Amniotic epithelial cell (primary cell): ENCODE measurements at places on chromosomes 12 and 14.

GRCh38 chr14:30869551-30870155 is 4.7 kb upstream of the COCH start:
- DNase-seq: no peak

GRCh38 chr14:24232645-24233537 is at the start of gene GMPR2:
Gene GMPR2, plus strand, starts transcription at chr14:24232929. Its CDS starts 325 bp downstream, at chr14:24233254.
- no peak for DNase-seq

DNA sequence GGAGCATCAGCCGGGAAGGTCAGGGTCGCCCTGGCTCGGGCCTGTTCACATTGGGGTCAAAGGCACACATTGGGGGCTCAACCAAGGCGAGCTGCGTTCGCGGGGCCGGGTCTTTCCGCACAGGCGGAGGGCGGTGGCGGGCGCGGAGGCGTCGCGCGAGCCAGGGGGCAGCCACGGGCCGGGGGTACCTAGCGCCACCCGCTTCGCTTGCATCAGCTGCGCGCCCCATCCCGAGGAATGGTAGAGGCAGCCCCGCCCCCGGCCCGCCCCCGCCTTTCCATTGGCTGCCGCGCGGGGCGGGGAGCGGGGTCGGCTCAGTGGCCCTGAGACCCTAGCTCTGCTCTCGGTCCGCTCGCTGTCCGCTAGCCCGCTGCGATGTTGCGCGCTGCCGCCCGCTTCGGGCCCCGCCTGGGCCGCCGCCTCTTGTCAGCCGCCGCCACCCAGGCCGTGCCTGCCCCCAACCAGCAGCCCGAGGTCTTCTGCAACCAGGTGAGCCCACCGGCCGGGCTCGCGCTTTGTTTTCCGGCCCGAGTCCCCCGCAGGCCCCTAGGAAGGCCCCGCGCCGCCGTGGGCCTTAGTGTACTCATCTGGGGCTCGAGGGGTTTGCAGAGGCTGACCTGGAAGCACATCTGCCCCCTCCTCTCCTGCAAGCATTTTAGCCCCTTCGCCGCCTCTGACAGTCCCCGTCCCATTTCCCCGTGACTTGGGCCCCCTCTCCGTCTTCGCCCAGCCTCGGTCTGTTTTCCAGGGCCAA is at the start of gene ALDH2:
Gene ALDH2 (plus strand): TSS at position 326 of the 754 bp plus-strand sequence. CDS start 50 bp downstream, at position 376.
- DNase-seq: peak; percentile 39

DNA sequence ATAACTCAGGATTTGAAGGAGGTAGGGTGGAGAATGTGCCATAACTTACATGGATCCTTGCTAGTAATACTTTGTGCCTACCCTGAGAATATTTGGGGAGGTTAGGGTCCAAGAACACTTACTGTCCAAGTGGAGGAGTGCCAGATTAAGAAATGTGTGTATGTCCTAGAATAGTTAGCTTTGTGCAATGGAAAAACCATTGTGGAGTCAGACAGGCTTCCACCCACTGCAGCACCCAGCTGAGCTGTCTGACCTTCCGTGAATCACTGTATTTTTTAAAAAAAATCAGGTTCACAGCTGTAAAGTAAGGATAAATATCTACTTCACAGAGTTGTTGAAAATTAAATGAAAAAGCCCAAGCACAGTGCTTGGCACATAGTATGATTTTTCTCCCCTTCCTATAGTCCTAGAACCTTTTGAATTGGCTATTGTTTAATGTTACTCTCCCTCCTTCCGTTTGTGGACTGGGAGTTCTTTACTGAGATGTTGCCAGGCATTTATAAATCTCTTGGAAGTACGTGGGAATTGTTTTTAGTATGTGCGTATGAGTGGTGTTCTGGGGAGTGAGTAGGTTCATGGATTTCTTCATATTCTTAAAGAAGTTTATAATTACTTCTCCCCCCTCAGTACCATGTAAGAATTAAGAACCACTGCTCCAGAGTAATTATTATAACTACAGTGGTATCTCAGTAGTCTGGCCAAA is 9.2 kb downstream of the RAB21 start:
- peak; percentile 75 for DNase-seq

DNA sequence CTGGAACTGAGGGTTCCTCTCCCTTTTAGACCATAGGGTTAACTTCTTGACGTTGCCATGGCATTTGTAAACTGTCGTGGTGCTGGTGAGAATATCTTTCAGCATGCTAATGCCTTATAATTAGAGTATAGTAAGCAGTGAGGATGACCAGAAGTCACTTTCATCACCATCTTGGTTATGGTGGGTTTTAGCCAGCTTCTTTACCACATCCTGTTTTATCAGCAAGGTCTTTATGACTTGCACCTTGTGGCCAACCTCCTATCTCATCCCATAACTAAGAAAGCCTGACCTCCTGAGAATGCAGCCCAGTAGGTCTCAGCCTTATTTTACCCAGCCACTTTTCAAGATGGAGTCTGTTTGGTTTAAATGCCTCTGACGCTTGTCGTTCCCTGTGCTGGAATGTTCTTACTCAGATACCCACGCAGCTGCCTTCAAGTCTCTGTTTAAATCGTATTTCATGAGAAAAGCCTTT is 44.2 kb downstream of the BBS10 start:
- peak; percentile 35 for DNase-seq

GRCh38 chr12:63150713-63151622 is at the start of gene AVPR1A:
Gene AVPR1A, minus strand, starts transcription at chr12:63151201. Its CDS starts 365 bp downstream, at chr12:63150836.
- DNase-seq: no peak

DNA sequence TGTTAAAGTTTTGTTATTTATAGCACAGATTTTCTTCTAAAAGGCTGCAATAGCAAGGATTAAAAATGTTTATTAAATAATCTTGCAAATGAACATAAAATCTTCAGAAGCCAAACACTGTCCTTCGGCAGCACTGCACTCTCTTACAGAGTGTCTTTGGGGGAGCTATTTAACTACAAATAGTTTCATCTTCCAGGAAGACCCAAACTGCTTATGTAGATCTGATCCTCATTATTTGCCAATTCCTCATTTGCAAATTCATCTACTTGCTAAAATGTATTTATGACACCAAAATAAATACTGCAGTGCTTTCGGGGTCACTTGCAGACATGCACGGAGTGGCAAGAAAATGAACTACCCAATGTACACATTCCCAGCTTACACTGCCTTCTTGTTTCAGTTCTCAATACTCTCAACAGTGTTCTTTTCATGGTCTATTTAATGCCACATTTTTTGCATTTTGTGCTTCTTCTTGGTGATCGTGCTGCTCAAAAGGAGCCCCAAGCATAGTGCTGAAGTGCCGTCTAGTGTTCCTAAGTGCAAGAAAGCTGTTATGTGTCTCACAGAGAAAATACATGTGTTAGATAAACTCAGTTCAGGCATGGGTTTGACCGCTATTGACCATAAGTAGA is 128.1 kb downstream of the PRKD1 start:
- DNase-seq: no peak

DNA sequence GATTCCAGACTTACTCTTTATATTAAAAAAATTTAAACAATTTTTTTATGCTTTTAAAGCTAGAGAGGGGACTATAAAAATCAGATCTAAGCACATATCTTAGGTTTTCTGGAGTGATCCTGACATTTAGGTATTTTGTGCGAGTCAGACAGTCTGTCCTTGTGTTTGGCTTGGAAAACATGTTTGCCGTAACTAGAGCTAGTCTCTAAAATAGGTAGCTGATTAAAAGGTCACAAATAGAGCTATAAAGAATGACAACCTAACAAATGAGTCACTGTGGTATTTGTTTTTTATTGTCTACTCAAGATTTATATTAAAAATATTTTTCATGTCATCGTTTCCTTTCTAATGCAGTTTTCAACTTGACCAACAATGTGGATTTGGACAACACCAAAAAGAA is 73.4 kb downstream of the MNAT1 start:
- DNase-seq: peak; percentile 1

GRCh38 chr14:51818748-51819380 is 41.5 kb upstream of the GNG2 start:
- DNase-seq: no peak

GRCh38 chr12:61956545-61956944 is 303.7 kb upstream of the USP15 start:
- DNase-seq: no peak

GRCh38 chr12:90939382-90939781 is 15.6 kb downstream of the CCER1 start:
- no peak for DNase-seq

DNA sequence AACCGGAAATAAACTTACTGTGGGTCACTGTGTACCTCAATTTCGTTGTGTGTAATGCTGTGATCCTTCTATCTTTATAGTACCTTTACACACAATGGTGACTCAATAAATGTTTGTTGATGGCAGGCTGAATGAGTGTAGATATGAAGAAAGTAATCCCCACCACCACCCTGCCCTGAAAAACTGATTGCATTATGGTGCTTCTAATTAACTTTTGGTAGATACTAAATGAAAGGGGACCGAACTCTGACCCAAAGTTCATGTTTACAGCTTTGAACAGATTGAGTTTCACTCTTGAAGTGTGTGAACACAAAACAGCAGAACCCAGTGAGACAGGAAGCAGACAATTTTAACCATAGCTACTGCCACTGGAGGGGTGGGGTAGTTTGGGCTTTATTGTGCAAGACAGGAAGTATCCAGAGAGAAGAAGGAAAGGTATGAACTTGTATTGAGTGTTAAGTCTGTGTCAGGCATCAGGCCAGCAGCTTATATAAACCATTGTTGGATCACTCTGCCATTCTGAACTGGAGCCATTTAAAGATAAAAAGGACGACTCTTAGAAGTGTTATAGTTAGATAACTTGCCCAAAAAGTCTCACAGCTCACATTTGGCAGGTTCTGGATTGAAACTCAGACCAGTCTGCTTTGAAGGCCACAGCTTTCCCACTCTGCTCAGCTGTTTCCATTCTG is 197.0 kb upstream of the AMIGO2 start:
- DNase-seq: peak; percentile 57

DNA sequence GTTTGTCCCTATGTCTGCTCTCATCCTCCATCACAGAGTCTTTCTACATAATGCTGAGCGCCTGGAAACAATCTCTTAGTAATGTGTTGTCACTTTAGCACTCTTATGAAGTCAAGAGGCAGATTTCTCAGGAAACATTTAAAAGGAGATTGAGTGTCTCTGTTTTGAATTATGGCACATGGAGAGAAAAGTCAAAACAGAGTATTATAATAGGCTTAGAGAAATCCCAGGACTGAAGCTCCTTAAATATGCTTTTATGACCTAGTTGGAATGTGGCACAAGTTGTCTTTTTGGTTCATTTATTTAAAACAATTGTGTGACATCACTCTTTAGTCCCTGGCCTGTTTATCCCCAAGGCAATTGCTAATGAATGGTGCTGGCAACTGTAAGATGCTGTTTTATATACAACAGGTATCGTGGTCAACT is 117.8 kb upstream of the HIF1A start:
- DNase-seq: peak; percentile 15

DNA sequence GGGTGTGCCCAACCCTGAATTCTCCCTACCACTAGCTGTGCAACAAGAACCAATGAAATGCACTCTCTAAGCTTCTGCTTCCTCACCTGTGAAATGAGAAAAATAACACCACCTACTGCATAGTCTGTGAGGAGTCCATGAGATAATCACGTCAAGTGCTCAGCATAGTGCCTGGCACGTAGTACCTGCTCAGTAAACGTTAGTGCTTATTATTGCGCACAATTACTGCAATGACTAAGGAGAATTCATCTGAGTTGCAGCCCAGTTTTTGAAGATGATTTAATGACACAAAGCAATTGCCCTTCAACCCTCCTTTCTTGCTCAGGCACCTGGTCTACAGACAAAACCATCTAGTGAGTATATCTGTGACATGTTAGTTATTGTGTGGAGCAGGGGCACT is 8.8 kb downstream of the VDR start:
- DNase-seq: no peak

DNA sequence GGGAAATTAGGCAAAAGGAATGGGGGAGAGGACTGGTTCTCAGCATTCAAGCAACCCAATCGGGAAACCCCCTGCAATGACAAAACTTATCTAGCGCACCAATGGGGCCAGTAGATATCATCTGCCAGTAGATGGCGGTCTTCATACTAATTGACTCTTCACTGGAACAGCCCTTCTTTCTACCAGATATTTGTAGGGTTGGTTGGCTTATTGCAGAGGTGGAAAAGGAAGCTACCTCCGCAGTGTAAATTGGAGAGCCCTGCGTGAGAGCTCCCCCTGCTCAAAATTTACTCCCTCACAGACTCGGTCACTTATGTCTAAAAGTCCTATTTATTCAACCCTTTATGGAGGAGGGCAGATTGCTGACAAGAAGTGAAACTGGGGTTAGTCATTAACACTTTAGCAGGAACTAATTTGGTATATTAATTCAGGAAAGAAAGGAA is 166.1 kb upstream of the CCND2 start:
- peak; percentile 43 for DNase-seq

DNA sequence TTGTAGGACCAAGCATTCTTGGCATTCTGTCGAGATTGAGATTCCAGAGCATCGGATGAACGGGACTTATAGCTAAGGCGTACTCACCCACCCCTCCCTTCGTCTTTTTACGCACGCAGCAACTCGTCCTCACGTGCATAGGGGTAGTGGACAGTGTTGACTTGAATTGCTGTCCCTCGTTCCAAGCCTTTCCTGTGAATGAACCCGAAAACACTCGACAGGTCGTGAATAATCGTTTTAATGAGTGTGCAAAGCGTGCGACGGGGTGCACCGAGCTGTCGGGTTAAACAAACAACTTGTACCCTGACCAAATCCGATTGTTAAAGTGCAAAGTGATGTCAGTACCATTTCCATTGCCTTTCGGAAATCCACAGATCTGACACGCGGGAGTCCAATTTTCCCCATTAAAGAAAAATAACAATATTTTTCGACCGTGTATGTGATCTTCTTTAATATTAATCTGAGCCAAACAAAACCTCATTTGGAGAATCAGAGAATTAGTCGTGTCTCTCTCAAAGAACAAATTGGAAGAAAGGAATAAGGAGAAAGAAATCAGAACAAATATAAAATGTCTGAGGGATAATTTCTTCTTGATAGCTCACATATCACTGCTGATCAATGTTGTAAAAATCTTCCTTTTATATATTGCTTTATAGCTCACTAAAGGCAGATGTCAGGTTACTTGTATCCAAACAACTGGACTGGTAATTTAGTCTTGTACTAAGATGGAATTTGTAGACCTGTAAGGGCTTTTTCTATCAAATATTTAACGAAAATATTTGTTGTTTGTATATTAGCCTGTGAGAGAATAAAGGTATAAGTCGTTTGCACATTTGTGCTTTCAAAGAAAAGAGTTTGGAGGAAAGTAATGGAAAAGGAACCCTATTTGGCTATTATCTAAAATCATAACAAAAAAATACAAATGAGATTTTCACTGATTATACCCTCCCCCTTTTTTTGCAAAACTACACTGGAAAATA is 11.8 kb downstream of the FOXG1 start:
- DNase-seq: no peak

- DNase-seq: peak; percentile 72
Observed at GRCh38 chr12:59036973-59037762, 116.9 kb upstream of the LRIG3 start.

GRCh38 chr14:83120187-83120586 is 1586.5 kb upstream of the SEL1L start:
- DNase-seq: no peak

GRCh38 chr14:105271224-105271890 is 23.0 kb downstream of the BTBD6 start:
- no peak for DNase-seq
